ENCODE measurements at places on chromosomes 13 and 19.

GRCh38 chr19:55080968-55081769 lies 5.5 kb downstream of the EPS8L1 start:
- DNase-seq, result no peak

GRCh38 chr19:33297401-33298145 lies 4.8 kb downstream of the CEBPA start:
- DNase-seq, result no peak

DNA sequence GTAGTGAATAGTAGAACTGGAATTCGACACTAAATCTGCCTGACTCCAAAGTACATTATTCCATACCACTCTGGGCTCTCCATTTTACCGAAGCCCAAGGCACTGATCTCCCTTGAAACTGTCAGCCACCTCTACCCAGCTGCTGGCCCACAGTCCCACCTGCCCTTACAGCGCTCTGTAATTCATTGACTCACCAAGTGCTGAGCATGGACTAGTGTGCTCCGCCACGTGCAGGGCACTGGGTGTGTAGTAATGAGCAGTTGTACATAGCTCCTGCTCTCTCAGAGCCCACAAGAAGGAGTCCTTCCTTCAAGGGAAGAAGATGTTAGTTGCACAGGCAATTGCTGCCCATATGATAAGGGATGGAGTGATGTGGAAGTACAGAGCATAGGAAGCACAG lies 76.6 kb upstream of the SIAH3 start:
- no peak for DNase-seq

DNA sequence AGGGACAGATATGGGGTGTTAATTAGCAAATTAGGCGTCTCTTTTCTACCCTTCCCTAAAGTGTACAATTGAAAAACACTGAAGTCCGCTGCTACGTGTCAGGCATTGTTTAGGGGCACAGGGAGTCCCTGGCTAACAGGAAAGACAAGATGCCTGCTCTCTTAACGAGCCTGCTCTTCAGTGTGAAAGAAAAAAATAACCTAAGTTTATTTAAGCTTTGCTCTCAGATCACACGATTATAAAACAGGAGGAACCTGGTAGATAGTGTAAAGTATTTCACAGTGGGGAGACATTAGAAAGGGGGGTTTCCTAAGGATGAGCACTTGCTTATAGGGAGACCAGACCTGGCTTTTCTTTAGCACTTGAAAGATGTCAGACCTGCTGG lies 38.7 kb downstream of the IGFL2 start:
- no peak for DNase-seq

DNA sequence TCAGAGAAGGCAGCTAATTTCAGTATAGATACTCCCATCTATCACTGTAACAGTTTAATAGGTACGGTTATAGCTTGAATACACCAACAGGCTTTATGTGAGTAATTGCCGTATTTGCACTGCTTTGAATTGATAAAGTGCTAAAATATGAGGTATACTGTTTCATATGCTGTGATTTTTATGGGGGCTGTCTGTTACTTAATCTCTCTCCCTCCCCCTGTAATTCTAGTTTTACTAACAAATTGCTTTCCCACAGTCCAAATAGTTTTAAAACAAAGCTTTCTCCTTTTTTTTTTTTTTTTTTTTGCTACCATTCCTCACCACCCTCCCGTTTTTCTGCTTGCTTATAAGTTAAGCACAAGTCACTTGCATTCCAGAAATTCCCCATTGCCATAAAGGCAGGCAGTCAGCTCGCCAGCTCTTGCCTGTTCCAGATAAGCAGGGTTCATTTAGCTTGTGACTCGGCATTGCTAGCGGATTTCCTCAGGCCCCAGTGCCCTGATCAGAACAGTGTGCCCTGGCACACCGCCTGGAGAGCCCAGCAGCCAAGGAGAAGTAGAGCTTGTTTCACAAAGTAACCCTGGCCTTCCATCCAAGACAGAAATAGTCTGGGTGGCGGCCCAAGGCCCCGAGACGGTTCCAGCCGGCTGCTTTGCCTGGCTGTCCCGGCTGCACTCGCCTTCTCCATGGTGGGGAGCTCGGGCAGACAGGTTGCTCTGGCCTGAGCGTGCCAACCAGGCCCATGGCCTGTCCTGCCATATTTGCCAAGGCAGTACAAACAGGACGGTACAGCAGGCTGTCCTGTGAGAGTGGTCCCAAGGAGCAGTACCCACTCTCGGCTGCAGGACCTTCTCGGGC lies 43.5 kb upstream of the NPAS1 start:
- peak; percentile 56 for DNase-seq

DNA sequence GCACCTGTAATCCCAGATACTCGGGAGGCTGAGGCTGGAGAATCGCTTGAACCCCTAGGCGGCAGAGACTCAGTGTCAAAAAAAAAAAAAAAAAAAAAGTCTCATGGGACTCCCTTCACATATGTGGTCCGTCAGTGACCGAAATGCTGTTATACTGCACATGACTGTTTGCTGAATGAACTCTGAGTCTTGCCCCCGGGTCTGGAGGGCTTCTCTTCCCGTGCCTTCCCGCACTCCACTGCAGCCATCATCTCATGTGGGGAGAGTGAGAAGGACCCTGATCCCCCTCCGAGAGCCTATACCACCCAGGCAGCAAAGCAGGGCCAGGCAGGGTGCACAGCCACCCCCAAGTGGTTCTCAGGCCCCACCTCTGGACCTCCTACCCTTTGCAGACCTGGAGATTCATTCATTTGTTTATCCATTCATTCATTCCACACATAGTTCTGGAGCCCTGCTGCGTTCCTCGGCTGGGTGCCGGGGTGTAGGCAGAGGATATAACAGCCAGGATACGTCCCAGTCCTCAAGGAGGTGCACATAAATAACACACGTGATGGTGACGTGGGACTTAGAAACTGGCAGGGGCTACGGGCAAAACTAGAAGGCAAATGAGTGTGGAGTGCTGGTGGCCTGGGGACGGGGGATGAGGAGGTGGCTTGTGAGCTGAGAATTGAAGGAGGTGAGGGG lies 14.2 kb downstream of the NDUFA11 start:
- DNase-seq, result no peak

DNA sequence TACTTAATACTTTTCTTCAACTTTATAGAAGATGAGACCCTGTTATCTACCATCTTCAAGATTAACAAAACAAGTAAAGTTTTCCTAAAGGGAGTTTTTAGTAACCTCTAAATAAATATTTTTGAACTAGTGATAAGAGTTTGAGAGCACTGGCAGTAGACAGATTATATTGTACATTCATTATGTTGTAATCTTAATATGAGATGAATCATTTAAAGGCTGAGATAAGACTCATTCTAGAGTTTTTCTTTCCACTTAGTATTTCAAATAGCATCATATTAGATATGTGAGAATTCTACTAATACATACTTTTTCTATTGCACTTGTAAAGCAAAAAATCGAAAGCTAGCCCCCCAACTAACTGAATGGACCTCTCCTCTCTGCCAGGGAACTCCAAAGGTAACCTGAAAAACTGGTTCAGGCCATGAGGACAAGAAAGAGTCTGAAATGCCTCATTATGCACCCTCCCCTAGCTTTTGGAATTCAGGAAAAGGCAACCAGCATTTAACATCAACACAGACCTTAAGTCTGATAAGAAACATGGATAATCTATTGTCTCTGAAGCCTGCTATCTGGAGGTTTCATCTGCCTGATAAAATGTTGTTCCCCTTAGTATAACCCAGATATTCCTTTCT lies 875.4 kb upstream of the SLC10A2 start:
- no peak for DNase-seq

- no peak for DNase-seq
Observed at GRCh38 chr13:32134241-32135055, 102.9 kb downstream of the FRY start.

- DNase-seq, result no peak
Observed at GRCh38 chr19:4593409-4593851, 33.9 kb upstream of the SEMA6B start.

DNA sequence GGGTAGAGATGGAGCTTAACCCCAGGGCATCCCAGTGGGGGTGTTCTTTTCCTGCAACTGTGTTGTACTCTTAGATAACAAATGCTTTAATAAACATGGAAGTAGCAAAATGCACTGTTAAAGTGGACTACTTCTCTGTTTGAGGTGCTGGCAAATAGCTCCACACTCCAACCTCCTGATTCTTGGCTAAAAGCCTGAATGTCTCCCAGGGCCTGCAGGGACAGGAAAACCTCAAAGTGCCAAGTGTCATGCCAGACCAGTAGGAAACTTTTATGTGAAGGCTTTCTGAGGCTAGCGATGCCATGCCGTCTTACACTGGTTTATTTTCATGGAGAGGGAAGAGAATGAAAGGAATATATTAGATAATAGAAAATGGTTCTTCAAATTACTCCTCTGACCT lies 6.8 kb downstream of the FREM2 start:
- DNase-seq, result no peak

- peak; percentile 18 for DNase-seq
Observed at GRCh38 chr19:48746738-48747575, at the start of gene IZUMO1. Gene IZUMO1, minus strand, starts transcription at chr19:48746909. Its CDS starts 1,050 bp downstream, at chr19:48745859.

DNA sequence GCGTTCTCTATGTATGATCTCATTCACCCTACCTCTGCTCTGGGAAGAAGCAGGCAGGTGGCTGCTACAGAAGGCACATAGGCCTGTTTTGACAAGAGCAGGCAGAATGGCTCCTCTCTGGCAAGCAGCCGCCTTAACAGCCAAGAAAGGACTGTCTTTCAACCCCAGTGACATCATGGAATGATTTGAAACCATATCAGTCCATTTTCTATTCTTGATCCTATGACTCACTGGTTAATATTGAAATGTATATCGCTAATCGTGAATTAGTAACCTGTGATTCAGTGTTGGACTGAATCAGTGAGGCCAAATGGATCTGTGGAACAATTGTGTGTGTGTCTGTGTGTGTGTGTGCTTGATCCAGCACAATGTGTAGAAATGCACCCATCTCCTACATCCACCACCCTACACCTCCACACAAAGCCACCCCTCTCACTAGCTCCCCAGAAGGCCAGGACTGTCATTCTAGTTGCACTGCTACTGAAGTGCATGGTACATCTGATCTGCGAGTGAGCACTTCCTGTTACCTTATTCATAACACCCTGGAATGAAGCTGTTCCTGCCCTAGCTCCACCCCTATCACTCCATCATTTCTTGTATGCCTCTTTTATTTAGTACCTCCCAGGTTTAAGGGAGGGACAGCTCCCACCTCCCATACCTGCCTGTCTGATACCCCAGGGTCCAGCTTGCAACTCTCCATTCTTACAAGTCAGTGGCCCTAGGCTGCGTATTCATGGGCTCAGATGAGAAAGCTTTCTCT lies 460.0 kb downstream of the FOXO1 start:
- DNase-seq, result no peak

GRCh38 chr13:98582947-98583346 lies 6.0 kb upstream of the STK24 start:
- no peak for DNase-seq

DNA sequence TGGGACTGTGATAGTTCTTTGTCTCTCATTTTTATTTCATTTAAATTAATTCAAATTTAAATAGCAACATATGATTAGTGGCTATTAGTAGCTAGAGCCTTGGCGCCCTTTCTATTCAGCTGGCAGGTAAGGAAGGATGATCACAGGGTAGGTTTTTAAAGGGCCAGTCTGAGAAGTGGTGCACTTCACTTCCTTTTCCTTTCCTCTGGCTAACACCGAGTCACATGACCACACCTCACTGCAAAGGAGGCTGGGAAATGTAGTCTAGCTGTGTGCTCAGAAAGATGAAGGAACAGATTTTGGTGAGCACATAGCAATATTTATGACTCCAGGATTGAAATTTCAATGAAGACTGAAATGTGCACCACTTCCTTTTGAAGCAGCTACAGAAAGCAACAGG lies 128.7 kb downstream of the TSHZ3 start:
- DNase-seq, result no peak

DNA sequence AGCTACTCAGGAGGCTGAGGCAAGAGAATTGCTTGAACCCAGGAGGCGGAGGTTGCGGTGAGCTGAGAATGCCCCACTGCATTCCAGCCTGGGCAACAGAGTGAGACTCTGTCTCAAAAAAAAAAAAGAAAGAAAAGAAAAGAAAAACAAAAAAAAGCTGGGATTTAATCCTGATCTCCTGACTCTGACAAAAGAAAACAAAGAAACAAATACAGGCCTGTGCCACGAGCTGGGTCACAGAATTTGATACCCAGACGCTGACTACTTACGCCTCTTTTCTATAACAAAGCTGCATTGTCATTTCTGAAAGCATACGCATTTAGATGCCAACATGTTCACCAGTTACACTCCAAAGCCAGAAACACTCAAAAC lies 18.2 kb upstream of the GTF2F2 start:
- DNase-seq, result no peak

DNA sequence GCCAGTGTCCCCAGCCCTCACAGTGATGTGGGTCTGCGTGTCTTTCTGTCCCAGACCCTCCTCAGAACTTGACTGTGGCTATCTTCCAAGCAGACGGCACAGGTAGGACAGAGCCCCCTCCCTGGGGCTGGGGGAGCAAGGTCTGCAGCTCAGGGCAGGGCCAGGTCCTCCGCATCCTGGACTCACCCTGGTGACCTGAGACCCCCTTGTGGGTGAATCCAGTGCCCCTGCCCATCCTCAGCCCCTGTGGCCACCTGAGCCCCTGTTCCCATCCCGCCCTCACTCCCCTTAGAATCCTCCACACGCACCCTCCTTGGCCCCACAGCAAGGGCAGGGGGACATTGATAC lies 39.0 kb upstream of the CD33 start:
- DNase-seq, result no peak

DNA sequence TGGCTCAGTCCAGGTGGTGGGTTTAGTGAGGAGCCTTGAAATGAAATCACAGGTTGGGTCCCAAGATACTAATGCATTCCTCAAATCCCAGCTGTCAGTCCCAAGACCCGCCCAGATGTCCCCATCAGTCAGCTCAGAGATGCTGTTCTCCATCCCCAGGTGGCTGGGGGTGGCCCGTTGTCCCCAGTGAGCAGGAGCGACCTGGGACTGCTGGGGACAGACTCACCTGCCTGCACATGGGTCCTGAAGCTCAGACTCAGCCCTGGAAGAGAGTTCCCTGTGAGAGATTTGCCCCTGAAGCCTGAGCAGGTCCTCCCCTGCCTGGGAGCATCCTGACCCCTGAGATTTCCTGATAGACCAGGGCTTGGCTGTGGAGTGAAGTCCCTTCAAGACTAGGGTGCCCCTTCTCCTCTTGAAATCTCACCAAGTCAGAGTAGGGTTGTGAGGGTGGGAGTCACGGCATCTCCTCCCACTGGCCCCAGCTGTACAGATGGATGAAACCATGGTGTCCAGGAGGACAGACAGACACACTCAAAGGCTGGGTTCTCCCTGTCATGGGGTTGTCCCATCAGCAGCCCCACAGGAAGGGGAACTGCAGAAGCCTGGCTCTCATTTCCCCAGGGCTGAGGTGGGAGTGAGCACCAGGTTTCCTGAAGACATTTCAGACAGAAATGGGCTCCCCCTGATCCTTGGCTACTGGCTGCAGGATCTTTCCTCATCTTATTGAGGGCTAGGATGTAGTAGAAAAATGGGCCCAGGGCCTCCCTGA lies 14.4 kb downstream of the LILRA5 start:
- no peak for DNase-seq
